Activated CD4-positive, alpha-beta memory T cell treated with anti-CD3 and anti-CD28 coated beads for 36 hours (primary cell): ENCODE measurements at places on chromosomes 1 and 21. TPM values are rescaled to one million over a fixed set of nuclear protein-coding genes. Genes with fewer than 3 reads are reported as not detected.

The NPPB gene
- not detected for total RNA-seq

DNA sequence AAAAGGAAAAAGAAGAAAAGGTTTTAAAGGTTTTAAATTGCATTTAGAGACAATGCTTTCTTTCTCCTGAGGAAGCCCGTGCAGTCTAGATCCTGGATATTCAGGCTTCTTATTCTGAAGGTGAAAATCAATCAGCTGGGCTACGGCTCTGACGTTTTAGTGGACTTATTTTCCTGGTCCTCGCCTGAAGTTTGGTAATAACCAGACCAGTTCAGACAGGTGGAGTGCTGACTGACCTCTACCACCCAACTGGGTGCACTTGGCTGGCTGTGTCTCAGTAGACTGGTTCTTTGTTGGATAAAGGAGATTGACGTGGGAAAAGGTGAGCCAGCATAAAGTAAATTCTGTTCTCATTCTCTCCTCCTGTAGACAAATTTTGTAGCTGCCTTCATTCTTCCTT, 7.2 kb upstream of the ATP1A1 start:
- no peak for DNase-seq
- H3K4me3 ChIP-seq: no peak overlapping the region
- H3K36me3 ChIP-seq: no peaks in the 10 kb centered on the region
- peaks cover 4% of the 10 kb centered on the region for H3K4me1 ChIP-seq

DNA sequence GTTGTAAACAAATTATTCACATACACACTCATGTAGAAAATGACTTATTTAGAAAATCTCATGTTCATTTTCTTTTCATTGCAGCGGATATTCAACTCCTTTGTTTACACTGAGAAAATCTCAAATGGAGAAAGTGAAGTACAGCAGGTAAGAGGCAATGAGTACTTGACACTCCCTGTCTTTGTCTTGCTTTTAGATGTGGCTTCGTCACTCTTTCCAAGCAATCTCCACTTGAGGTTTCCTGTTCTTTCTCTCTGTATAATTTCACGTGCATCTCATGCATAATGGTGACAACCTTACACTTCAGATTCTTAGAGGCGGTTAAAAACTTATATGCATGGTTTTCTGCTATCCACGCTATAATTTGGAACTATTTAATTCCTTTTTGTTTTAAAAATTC, 80.6 kb downstream of the CACHD1 start:
- peaks cover 5% of the 10 kb centered on the region for H3K27me3 ChIP-seq
- H3K36me3 ChIP-seq: no peaks in the 10 kb centered on the region
- no peak overlapping the region for H3K27ac ChIP-seq
- H3K4me3 ChIP-seq: no peak overlapping the region

DNA sequence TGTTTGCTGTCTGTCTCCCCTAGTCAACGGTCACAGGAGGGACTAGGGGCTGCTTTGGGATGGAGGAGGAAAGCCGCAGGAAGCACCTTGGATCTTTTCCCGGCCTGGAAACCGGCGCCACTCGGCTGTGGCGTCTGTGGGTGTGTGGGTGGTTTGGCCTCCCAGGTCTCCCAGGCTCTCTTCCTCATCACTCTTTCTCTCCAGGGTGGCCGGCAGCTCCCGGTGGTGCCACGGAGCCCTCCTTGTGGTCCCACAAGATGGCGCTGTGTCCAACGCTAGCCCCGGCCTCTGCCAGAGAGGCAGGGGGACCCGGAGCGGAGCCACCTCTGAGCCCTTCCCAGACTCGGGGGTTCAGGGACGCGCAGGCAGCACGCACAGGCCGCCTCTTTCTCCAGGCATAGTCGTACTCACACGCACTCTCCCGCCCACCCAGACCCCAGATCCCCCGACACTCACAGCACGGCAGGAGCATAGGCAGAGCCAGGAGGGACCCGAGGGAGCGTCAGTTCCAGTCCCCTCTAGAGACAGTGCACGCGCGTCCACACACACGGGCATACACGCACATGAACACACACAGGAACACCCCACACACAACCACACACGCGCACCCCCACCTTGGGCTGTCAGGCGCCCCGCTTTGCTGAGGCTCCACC, 31.2 kb downstream of the CDCP2 start:
- DNase-seq: peak; percentile 78
- no peaks in the 10 kb centered on the region for H3K36me3 ChIP-seq
- H3K27me3 ChIP-seq: peaks cover 2% of the 10 kb centered on the region
- H3K4me1 ChIP-seq: peaks cover 5% of the 10 kb centered on the region
- no peak overlapping the region for H3K27ac ChIP-seq
- H3K4me3 ChIP-seq: no peak overlapping the region

GRCh38 chr1:159211331-159212136, 6.9 kb downstream of the ACKR1 start:
- peaks cover 19% of the 10 kb centered on the region for H3K4me1 ChIP-seq
- H3K27ac ChIP-seq: no peak overlapping the region
- peak; percentile 70 for DNase-seq
